ENCODE measurements at places on chromosomes 12 and 14.

- DNase-seq: no peak
Observed at GRCh38 chr12:41966001-41966400, 178.7 kb downstream of the GXYLT1 start.

DNA sequence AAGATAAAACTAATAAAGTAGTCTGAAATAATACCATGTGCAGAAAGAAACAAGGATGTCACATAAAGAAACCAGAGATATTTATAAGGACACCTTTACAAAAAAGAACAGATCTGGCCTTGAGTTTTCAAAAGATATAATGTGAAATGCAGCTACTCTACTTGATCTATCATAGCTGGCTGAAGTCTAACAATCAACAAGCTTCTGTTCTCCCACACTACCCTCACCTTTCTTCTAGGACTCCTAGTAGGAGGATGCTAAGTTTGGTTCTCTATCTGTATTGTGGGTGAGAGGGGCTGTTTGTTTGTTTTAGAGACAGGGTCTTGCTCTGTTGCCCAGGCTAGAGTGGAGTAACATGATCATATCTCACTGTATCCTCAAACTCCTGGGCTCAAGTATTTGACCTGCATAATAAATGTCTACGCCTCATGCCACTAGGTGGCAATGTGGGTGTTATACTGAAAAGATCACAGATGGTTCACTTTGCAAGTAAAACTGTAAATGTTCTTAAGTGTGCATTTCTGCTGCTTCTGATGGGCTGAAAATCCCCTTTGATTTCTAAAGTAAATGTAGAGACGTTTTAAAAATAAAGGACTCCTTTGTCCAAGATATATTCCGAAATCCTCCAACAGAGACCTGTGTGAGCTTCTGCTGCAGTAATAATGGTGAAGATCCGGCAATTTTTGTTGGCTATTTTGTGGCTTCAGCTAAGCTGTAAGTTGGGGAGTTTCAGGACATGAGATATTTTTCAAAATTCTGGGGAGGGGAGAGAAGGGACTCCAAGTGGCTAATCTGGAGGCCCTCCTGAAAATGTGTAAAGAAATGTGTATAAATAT is 269.3 kb downstream of the DAD1 start:
- peak; percentile 15 for DNase-seq

DNA sequence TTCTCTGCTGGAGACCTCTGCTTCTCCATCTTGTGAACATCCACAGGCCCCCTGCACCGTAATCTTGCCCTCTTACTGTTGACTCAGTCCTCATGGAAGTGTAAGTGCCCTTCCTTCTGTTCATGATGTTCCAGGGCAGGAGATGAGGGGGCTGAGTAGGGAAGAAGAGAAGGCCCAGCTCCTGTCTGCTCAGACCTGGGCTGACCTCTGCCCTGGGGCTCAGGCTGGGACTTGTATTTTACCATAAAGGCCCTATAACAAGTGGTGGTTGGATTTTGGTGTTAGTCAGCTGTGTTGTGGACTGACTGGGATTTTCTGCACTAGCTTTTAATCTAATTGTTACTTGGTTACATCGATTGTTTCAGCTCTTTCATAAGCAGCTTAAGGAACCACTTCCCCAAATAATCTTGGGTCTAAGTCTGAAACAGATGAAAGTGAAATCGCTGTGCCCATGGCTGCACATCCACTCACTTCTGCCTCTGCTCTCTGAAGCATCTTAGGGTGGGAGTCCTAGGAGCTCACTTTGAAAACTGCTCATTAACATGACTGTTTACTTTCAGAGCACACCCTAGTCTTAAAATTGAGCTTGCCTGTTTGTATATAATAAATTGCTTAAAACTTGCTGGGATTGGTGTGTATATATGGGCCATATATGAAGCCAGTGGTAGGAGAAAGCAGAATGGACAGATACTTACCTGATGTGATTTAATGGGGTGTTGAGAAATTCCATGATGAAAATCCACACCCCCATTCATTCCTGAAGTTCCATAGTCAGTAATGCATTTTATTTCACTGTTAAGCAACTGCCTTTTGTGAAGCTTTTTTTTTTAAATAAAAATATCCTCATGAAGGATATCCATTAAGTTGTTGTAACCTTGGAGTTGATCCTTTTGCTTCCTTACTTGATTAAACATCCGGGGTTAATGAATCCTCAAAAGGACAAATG is 17.7 kb downstream of the C12orf71 start:
- DNase-seq: no peak

DNA sequence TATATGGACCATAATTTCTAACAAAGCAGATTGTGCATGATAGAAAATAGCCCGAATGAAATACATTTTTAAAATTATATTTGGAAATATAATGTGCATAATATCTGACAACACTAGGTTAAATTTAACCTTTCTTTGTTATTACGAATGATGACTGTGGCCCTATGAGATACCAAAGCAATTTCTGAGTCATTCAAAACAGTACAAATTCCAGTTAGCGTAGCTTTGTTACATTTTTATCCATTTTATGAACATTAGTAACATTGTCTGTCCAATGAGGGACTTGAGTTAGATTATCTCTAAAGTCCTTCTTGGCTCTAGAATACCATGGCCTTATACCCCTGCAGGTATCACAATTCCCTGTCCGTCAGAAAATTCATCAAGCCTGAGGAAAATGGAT is 39.0 kb upstream of the REP15 start:
- DNase-seq: no peak

DNA sequence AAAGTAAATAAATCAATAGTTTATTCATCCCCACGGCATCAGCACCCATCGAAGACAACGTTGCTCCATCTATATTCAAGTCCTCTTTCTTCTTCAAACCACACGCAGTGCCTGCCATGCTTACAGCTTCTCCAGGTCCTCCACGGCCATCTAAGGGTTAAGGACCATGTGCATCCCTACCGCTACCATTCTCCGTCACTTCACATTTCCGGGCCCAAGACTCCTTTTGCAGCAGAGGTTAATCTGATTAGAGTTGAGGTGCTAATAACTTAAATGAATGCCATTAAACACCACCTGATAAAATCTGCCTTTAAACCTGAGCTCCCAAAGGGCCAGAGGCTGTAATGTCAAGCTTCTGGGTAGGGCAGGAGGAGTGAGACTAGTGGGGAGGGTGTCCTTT is 79.7 kb upstream of the CCND2 start:
- DNase-seq: no peak

GRCh38 chr14:70894868-70895267 is 12.4 kb upstream of the PCNX1 start:
- no peak for DNase-seq

- no peak for DNase-seq
Observed at GRCh38 chr12:59429766-59430165, 166.1 kb upstream of the SLC16A7 start.

GRCh38 chr12:104752881-104753280 is 205.2 kb downstream of the SLC41A2 start:
- DNase-seq: no peak

DNA sequence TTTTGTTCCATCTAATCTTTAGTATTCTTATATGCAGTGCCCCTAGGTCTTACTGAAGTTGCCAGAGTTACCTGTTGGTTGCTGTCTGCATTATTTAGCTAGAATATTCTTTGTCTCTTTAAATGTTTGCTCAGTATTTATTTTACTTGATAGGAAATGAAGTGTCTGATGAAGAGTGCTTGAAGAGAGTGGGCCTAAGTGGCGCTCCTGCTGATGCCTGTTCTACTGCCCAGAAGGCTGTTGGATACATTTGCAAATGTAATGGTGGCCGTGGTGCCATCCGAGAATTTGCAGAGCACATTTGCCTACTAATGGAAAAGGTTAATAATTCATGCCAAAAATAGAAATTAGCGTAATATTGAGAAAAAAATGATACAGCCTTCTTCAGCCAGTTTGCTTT is 18.9 kb downstream of the CMAS start:
- DNase-seq: no peak

DNA sequence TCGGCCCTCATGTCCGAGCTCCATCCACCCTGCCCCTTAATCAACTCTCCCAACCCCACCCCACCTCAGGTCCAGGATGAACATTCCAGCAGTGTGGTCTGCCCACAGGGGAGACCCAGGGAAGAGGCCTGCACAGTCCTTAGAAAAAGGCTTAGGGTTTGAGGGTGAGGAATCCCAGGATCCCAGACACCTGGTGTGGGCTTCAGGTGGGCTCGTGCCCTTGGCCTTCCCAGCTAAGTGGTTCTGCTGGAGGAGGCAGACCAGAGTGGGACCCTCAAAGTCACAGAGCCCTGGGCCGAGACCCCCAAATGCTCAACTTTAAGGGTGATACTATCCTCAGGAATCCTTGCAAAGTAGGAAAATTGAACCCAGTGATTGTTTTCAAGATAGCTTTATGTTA is 25.4 kb upstream of the PPP2R5C start:
- no peak for DNase-seq

DNA sequence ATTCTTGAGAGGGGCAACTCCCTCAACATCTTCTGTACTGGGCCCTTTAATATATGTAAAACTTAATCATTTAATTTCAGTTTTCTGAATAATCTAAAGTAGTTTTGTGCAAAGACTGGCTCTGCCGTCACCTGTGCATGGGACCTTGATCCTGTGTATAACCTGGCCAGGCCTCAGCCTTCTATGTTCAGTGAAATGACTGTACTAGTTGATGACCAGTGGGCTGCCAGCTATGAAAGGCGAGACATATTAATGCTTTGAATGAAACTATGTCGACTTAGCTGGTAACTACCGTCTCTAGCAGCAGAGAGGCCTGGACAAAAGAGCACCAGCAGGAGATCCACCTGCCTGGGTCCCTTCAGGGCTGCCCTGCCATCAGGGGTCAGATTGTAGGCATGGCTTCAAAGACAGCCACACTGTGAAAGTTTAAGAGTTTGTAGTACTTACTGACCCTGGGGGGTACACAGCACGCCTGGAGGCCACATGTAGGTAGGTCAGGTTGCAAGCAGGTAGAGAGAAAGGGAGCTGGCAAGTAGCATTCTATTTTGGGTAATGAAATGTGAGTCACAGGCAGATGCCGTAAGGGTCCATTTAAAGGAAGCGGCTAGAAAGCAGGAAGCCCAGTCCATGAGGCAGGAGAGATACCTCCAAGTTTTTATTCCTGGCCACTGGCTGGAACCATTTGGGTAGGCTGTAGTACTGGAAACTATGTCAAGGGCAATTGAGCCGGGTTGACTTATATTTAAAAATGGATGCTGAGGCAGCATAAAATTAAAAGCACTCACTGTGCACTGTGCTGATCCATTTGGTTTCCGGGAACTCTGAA is 77.2 kb downstream of the BHLHE41 start:
- no peak for DNase-seq

DNA sequence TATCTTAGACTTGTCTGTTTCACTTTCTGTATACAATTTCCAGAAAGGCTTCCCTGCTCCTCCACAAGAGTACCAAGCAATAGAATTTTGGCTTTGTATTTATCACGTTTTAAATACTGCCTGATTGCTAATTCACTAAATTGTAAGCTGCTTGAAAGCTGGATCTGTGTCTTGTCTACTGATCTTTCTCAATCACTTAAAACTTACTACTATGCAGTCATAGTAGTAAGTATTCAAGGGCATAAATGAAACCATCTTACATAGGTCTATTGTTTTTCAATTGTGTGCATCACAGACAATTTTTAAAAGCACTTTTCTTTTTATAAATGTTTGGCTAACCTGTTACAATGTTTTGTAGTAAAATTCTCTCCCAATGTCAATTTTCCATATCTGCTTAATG is 1.2 kb upstream of the GLIPR1L2 start:
- no peak for DNase-seq

- DNase-seq: peak; percentile 46
Observed at GRCh38 chr12:42741771-42742510, 152.4 kb upstream of the PRICKLE1 start.

- no peak for DNase-seq
Observed at GRCh38 chr14:91008759-91009409, 51.6 kb downstream of the RPS6KA5 start.

DNA sequence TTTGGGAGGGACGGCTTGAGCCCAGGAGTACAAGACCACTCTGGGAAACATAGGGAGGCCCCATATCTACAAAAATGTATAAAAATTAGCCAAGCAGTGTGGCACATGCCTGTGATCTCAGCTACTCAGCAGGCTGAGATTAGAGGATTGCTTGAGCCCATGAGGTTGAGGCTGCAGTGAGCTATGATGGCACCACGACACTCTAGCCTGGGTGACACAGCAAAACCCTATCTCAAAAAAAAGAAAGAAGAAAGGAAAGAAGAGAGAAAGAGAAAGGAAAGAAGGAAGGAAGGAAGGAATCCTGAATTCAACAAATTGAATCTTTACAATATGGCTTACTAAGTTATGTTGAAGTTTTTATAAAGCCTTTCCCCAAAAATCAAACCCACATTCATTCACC is 2.1 kb downstream of the KIF21A start:
- no peak for DNase-seq

DNA sequence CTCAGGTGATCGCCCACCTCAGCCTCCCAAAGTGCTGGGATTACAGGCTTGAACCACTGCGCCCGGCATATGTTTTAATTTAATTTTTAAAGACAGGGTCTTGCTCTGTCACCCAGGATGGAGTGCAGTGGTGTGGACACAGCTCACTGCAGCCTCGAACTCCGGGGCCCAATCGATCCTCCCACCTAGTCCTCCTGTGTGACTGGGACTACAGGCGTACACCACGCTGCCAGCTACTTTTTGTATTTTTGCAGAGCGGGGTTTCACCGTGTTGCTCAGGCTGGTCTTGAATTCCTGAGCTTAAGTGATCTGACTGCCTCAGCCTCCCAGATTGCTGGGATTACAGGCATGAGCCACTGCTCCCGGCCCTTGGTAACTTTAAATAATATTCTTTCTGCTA is 30.8 kb upstream of the PPP1R13B start:
- DNase-seq: no peak

DNA sequence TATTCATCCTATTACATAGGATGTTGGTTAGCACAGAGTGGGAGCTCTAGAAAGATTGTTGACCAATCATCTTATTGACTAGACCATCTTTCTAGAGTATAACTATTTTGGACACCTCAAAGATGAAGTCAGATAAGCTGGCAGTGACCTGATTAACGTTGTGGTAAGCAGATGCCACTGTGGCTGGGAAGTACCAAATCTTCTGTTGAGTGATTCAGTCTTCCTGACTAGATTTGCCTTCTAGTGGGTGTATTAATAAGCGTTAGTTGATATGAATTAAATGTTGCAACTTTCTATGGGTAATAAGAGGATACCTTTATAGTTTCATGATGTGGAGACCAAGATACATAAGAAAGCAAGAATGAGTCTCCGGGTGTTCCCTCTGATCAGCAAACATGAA is 51.2 kb upstream of the HELB start:
- no peak for DNase-seq

- no peak for DNase-seq
Observed at GRCh38 chr12:17286874-17287273, 680.9 kb upstream of the LMO3 start.

DNA sequence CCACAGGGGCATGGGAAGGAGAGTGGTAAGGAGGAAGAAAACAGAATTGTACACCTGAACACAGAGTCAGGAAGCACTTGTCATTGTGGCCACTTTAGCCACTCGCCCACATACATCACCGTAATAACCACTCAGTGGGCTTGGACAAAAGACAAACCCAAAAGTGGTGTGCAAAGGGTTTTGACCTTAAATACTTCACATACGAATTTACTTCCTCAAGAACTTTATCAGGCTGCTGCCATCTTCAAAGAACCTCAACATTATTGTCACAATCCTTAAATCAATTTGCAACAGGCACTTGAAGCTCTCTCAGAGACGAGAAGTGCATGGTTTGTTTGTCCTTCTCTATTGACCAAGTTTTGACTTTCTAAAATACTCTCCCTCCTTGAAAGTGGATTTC is 187.3 kb upstream of the EGLN3 start:
- DNase-seq: no peak

GRCh38 chr14:75283162-75283832 is 4.7 kb downstream of the FOS start:
- DNase-seq: no peak

GRCh38 chr14:92495027-92495426 is 18.6 kb upstream of the RIN3 start:
- no peak for DNase-seq

All from HFF-Myc (cell line).